ENCODE measurements at places on chromosomes 6 and 20.

GRCh38 chr20:32019156-32019510, 8.9 kb downstream of the CCM2L start:
- DNase-seq = no peak

DNA sequence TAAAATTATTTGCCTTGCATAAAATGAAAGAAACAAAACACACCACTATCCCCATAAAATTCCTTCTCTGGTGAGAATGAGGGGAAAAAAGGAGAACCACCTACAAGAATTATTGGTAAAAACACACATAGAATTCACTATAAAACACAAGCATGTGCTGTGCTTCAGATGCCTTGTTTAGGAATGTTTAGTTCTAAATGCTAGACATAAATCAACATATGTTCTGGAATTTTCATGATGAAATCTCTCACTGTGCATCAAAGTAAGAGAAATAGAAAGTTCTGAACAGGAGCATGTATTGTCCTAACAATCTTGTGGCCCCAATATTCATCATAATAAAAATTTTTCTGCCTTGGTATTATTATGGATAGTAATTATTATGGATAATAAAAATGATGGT, 111.0 kb downstream of the PLCB4 start:
- no peak for DNase-seq

GRCh38 chr6:116492331-116493067, 18.9 kb upstream of the CALHM5 start:
- DNase-seq = no peak

GRCh38 chr6:14882394-14883026, 363.4 kb upstream of the JARID2 start:
- DNase-seq = no peak

GRCh38 chr6:30554404-30554803, 1.9 kb downstream of the GNL1 start:
- DNase-seq = no peak

- DNase-seq = no peak
Measured at GRCh38 chr6:104558746-104559145, 301.0 kb downstream of the HACE1 start.

DNA sequence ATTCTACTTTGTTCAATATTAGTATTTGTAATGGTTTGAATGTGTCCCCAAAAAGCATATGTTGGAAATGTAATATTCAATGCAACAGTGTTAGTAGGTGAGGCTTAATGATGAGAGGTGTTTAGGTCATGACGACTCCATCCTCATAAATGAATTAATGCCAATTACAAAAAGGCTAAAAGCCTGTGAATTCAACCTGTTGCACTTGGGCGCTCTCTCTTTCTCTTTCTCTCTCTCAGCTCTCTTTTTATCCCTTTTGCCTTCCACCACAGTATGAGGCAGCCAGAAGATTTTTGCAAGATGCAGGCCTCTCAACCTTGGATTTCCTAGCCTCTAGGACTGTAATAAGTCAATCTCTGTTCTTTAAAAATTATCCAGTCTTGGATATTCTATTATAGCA, 34.6 kb downstream of the PSMB9 start:
- DNase-seq = no peak

- DNase-seq = no peak
Measured at GRCh38 chr6:54541541-54541940, 233.3 kb downstream of the TINAG start.

DNA sequence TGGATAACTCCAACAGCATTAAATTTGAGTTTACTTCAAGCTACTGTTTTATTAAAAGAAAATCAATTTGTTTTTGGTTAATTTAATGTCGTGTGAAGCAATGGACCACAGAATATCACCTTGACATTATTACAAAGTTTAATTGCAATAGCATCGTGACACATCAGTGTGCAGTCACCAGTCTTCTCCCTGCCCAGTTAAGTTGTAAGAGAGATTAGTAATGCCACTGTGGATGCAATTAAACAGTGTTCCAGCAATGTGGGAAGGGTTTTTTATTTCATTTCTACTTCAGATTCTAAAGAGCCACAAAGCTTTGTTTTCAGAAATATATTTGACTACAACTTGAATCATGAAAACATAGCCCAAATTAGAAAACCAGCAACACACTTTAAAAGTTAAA, 128.7 kb downstream of the SYNE1 start:
- no peak for DNase-seq

DNA sequence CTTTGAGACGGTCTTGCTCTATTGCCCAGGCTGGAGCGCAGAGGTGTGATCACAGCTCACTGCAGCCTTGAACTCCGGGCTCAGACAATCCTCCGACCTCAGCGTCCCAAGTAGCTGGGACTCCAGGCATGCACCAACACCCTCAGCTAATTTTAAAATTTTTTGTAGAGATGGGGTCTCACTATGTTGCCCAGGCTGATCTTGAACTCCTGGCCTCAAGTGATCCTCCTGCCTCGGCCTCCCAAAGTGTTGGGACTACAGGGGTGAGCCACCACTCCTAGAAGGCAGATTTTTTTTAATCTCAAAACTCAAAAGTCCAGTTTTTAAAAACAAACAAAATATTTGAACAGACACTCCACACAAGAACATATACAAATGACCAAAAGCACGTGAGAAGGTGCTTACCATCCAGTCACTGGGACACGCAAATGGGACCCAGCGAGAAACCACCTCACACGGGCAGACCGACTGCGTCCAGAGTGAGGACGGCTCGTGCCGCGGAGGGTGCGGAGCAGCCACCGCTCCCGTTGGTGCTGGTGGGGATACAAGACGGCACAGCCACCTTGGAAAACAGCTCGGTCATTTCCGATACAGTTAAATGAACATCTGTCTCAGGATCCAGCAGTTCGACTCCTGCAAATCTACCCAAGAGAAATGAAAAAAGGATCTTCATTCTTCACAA, 8.5 kb upstream of the HELZ2 start:
- no peak for DNase-seq

GRCh38 chr20:24754691-24755090, 194.4 kb upstream of the CST7 start:
- DNase-seq = no peak

DNA sequence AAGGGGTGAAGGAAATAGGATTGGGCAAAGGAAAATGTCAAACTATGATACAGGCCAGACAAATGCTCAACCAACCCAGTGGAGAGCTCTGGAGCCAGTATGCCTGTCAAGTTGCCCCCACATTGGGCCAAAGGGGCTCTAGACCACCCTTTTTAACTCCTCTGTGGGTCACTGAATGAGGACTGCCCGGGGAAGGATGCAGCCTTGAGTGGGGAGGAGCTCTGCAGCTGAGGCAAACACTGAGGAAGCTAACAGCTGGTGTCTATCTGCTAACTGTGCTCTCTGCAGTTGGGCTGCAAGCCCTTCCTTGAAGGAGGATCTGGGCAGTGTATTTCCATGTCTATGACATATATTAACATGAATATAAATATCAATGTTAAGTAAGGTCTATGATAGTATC, 98.4 kb upstream of the PRSS16 start:
- DNase-seq = no peak

DNA sequence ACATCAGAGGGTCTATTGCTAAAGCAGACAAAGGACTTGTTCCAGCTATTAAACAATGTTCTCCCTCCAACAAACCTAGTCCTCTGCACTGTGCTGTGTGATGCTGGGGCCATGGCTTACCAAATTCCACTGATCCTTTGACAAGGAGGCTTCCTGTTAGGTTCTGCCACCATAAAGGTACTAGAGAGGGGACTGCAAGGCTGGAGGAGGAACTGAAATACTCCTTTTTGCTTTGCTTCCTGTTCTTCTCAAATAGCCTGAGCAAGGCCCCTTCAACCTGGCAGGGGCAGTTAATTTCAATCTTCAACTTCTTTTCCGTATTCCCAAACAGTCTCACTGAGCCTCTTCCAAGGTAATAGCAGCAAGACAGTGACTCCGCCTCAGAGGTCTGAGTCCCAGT, 286.4 kb upstream of the IRAK1BP1 start:
- DNase-seq = no peak

DNA sequence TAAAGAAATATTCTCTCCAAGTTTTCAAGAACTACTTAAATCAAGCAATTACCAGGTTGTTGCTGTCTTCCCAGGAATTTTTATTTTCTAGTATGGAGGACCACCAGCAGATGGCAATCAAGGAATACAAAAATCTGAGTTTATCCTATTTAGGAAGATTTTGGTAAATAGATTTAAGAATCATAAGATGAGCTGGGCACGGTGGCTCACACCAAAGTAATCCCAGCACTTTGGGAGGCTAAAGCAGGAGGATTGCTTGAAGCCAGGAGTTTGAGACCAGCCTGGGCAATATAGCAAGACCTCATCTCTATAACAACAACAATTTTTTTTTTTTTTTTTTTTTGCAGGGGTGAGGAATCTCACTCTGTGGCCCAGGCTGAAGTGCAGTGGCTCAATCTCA, 19.3 kb upstream of the SEC63 start:
- DNase-seq = no peak

GRCh38 chr6:45678285-45678607, 300.5 kb upstream of the SUPT3H start:
- DNase-seq = no peak

- DNase-seq = no peak
Measured at GRCh38 chr20:63538204-63539091, 1.3 kb upstream of the PTK6 start.

GRCh38 chr6:4460586-4461475, 315.4 kb upstream of the CDYL start:
- DNase-seq = no peak

GRCh38 chr6:164286011-164286410, 871.5 kb downstream of the QKI start:
- no peak for DNase-seq

All from stimulated activated CD8-positive, alpha-beta memory T cell treated with anti-CD3 and anti-CD28 coated beads, Interleukin-15, amount 100 ng/mL, for 4 hours (primary cell).